Naive thymus-derived CD8-positive, alpha-beta T cell (primary cell): ENCODE measurements at places on chromosomes 3 and 15.

DNA sequence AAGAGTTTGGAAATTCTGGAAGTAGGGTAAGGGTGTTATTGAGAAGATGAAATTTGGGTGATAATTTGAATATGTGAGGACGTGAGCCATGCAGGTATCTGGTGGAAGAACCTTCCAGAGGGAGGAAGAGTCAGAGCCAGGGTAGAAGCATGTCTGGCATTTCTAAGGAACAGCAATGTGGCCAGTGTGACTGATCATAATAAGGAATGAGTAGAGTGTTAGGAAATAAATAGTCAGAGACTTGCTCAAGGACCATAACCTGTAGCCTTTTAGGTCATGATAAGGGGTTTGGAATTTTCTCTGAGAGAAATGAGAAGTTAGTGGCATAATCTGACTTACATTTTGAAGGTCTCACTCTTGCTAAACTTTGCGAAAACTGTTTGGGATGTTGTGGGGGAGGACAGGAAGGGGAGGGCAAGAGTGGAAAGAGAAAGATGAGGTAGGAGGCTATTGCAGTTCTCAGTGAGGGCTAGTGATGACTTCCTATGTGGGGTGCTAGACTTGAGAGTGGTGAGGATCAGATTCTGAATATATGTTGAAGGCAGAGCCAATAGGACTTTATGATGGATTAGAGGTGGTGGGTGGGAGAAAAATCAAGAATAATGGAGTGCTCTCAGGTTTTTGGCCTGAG, 568.3 kb downstream of the AGBL1 start:
- no peak for DNase-seq

GRCh38 chr15:25655207-25655948, 207.7 kb downstream of the ATP10A start:
- no peak for DNase-seq

GRCh38 chr15:45198337-45199135, 10.8 kb upstream of the SHF start:
- peak; percentile 98 for DNase-seq

DNA sequence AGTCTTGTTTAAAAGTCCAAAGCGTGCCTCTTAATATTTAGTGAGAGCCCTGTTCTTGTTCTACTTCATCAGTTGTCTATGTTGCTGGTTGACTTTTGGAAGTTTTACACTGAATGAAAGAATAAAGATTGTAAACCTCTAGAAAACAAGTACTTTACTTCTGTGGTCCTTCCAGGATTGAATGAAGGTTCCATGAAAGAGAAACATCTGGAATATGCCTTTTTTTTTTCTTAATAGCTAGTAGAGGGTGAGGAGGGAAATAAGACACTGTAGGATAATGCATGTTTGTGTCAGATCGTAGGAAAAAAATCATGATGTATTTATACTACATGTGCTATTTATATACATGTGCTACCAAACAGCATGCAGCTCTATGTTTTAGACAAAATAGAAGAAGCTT, 203.0 kb downstream of the GHSR start:
- no peak for DNase-seq

DNA sequence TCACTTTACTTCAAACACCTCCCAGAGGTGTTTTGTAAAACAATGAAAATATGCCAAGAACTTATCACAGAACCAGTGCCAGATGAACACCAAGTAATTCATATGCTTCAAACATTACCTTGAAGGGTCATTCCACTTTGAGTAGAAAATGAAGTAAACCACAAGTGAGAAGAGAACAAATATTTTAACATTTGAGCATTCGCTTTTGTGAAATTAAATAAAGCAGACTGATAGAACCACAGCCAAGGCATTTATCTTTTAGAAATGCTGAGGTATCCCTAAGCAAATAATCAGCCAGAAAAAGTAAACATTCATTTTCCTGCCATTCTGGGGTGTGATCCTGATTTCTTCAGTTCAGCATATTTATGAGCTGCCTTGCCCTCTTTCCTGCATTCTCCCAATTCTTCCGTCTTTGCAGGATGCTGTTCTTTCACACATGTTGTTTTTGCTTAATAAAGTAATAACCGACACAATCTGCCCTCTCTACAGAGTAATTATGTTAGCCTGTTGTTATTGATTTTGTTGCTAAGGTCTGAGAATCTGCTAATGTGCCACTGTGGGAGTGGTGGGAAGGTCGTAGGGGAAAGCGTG, 235.6 kb upstream of the TGFBR2 start:
- DNase-seq = no peak
